ENCODE measurements at places on chromosomes 6 and 20.

DNA sequence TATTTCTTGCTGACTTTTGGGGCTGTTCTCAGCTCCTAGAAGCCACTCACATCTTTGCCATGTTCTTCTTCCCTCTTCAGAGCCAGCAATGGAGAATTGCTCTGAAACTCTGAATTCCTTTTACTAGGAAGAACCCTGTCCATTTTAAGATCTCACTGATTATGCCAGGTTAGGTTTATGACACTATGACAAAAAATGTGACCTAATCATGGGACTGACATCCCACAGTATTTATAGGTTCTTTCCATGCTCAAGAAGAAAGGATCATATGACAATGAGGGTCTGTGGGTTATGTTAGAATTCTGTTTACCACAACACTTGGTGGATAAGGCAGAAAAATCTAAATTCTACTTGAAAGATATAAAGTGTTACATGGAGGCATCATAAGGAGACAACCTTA lies 263.3 kb upstream of the CITED2 start:
- no peak for DNase-seq

DNA sequence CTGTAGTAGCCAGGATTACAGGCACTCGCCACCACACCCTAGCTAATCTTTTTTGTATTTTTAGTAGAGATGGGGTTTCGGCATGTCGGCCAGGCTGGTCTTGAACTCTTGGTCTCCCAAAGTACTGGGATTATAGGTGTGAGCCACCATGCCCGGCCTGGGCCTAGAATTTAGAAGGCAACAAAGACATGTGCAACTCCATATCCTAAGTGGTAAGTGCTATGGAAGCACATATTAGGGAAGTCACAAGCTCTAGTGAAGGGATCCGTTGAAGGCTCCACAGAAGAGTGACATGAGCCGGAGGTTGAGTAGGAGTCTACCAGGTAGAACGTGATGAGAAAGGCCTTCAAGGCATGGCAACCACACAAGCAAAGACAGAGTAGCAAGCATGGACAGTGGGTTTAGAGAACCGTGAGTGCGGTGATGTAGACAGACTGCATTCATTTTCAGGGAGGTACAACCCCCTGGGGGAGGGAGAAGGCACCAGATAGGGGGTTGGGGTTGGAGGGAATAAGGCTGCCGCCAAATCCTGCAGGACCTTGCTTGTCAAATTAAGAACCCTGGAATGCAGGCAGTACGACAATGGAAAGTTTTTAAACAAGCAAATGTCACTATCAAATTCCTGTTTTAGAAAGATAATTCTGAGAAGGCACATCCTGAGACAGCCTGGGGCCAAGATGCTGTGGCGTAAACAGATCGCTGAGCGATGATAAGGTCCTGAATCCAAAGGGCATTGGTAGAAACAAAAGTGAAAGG lies 50.2 kb downstream of the ARHGAP18 start:
- DNase-seq = no peak

- no peak for DNase-seq
Measured at GRCh38 chr6:75656479-75656878, 54.8 kb downstream of the SENP6 start.

DNA sequence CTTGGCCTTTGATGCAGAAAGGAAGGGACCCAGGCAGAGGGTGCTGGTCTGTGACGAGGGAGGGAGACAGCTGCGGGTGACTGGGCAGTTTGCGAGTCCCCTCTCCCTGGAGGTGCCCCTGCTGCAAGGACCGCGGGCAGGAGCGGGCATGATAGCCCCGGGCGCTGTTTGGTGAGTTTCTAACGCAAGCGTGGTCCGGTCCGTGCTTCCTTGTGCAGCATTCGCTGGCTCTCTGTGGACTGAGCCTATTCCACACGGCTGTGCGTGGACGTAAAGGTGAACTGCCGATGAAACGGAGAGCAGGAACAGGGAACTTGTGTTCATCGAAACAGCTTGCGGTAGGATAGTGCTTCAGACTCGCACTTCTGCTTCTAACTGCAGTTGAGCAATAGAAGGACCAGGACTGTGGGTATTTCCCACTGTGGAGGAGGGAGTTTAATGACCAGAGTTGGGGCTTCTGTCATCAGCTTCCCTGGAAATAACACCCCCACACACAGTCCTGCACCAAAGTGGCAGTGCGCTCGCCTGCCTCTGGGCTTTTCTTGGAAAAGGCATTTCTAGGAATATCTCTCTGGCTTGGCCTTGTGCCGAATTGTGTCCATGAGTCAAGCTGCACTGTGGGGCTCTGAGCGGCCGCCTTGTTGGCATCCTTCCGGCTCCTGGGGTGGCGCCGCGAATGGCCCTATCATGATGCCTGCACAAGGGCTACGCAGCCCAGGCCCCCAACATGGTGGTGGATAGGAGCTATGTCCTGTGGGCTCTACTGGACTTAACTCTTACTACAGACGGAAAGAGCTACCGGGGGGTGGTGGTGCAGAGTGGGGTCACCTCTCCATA lies 48.9 kb downstream of the DUSP22 start:
- no peak for DNase-seq

DNA sequence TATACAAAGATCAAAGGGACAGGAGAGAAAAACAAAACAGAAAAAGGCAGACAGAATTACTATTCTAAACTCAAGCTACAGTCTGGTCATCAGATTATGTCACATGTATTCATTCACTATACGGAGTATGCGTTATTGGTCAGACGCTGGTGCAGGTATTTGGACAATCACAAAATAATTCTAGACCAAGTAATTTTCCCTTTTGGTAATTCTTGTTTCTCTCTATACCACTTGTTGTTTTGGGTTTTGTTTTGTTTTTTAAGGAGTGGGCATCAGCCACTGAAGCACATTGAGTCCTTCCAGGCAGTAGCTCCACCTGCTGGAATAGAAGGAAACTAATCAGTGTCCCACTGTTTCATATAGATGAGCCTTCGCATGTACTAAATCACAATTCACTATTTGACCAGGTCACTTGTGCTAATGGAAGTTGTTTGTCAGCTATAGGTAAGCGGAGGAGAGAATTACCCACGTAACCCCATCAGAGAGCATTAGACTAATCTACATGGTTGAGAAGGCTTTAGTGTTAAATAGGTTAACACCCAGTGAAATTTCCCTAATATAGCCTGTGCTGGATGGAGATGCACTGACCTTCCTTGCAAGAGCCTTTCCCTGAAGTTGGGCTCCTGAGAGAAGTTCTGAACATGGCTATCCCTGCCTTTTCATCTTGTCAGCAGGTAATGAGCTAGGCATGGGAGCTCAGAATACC lies 77.9 kb downstream of the TNFAIP3 start:
- DNase-seq = no peak

- DNase-seq = no peak
Measured at GRCh38 chr6:13877051-13877450, 47.7 kb upstream of the RNF182 start.

DNA sequence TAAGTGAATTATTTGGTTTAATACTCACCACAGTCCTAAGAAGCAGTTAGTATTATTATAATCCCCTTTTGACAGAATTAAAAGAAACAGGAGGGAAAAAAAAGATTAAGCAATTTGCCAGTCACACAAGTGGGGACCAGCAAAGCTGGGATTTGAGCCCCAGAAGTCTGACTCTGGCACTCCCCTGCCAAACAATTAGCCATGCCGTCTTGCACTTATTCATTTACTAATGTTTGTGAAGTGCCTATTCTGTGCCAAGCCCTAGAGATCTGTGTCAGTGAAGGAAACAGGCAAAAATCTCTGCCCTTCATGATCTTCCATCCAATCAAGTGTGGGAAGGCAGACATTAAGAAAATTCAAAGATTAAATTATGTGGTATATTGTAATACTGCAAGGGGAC lies 126.0 kb upstream of the TOP1 start:
- no peak for DNase-seq

DNA sequence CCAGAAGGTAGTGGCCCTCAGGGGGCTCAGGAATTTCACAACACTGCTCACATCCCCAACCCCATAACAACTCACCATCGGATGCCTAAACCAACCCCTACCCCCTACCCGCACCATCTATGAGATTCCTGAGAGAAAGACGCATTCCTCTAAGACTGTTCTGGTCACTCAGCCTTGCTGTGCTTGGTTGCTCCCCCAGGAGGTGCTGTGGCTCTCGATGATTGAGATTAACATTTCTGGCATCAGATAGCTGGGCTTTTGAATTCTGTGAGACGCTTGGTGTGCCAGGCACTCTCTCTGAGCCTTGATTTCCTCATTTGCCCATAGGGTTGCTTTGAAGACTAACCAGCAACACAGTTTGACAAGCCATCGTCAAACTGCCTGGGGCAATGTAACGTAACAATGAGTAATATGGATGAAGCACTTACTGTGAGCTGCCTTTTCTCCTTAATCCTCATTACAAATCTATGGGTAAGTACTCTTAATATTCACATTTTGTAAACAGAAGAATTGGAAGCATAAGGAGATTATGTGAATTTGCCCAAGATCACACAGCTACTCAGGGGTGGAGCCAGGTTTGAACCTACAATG lies 978 bp downstream of the WFDC6 start:
- DNase-seq = no peak

GRCh38 chr20:41631826-41632225 lies 13.6 kb upstream of the CHD6 start:
- no peak for DNase-seq

DNA sequence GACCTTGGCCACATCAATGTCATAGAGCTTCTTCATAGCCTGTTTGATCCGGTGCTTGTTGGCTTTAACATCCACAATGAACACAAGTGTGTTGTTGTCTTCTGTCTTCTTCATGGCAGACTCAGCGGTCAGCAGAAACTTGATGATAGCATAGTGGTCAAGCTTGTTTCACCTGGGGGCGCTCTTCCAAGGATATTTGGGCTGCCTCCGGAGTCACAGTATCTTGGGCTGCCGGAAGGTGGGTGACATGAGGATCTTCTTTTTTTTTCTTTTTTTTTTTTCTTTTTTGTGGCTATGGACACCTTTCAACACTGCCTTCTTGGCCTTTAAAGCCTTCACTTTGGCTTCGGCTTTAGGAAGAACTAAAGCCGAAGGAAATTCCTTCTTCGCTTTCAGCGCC lies 244.6 kb downstream of the GJA1 start:
- DNase-seq = no peak

DNA sequence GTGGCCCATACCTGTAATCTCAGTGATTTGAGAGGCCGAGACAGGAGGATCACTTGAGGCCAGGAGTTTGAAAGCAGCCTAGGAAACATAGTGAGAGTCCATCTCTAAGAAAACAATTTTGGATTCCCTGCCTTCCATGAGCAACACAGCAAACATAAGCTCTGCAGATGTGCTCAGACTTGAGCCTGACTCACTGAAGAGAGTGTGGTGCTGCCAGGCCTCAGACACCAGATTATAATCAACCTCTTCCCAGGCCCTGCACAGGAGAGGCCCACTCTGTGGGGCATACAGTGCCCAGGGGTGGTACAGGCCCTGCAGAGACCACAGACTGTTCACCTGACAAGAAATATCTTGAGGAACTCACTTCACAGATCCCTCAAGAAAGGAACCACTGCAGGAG lies 19.9 kb downstream of the HLA-DPB1 start:
- DNase-seq = no peak

GRCh38 chr6:14278006-14278405 lies 160.4 kb downstream of the CD83 start:
- DNase-seq = no peak

GRCh38 chr6:154567695-154568220 lies 57.3 kb upstream of the CNKSR3 start:
- no peak for DNase-seq

- DNase-seq = no peak
Measured at GRCh38 chr20:49687595-49688567, 25.8 kb downstream of the B4GALT5 start.

DNA sequence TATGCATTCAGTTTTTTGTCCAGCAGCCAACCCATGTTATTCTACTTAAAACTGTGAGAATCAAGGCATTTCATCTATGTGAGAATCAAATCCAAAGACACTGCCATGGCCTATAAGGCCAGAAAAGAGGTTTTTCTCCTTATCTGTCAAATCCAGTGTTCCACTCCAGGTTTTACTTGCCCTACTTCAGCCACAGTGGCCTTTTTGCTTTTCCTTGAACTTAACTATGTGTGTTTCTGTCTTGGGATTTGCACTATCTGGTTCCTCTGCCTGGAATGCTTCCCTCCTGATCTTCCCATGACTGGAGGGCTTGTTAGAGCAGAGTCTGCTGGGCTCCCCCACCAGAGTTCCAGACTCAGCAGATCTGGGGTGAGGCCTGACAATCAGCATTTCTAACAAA lies 113.1 kb upstream of the DOK5 start:
- no peak for DNase-seq

DNA sequence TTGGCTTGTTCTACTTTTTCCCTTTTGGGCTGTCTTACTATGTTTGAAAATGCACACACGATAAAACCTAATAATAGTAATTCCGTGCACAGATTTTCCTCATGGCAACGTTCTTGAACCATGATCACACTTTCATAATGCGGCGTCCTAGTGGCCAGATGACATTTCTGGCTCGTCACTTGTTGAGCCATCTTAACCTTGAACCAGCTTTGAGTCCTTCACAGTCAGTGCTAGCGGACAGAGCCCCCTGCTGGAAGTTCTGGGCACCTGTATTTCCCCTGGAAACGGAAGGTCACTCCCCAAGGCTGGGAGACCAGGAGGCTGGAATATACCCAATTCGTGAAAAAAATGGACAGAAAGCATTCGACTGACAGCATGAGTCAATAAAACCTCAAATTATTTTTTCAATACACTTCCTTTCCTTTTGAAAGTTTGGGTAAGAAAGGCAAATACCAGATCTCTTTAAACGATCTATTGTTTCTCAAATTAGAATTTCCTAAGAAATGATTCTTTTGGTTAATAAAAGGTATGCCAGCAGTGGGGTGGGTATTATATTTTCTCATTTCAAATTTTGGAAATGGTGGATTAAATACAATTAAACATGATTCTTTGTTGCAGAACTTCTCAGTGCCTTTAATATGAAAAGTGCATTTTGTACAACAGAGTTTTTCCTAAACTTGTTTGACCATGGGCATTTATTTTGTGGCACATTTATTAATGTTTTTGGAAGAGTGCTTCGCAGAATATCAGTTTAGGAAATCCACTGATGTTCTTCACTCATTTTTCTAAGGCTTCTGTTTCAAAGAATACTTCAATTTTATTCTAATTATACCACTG lies 542.3 kb downstream of the QKI start:
- peak; percentile 30 for DNase-seq

DNA sequence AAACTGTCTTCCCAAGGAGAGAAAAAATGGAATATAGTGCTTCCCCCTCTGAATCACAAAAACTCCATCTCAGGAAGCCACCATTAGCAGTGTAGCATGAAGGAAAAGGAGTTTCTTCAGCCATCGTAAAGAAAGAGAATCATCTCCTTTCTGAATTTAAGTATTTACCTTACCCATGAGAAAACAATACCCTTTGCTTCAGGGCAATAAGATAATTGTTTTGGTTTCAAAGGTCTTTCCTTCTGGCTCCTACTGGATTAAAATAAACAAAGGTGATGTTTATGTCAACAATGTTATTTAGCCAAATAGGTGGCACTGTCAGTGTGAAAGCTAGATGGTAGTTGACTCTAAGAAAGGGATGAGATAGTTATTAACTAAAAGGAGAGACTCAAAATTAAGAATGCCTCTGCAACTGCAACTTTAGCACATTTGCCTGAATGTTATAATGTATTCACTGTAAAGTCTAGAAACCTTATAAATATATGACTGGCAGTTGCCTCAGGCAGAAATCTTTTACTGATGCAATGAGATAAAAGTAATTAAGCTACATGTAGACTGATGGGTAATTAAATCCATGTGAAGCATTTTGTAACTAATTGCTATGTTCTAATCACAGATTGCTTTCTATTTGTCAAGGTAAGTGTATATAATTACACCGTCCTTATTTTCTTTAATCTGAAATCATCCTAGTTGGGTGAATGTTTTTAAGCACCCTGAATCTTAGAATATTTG lies 399.0 kb downstream of the CDKAL1 start:
- DNase-seq = no peak

GRCh38 chr6:107811591-107812218 lies 12.4 kb downstream of the SCML4 start:
- no peak for DNase-seq

Measured in stimulated activated CD8-positive, alpha-beta memory T cell treated with anti-CD3 and anti-CD28 coated beads, Interleukin-7, amount 100 ng/mL, for 4 hours (primary cell).